ENCODE measurements at places on chromosomes 2 and 18.

GRCh38 chr2:235000426-235001236 lies 48.8 kb downstream of the SH3BP4 start:
- DNase-seq = no peak

DNA sequence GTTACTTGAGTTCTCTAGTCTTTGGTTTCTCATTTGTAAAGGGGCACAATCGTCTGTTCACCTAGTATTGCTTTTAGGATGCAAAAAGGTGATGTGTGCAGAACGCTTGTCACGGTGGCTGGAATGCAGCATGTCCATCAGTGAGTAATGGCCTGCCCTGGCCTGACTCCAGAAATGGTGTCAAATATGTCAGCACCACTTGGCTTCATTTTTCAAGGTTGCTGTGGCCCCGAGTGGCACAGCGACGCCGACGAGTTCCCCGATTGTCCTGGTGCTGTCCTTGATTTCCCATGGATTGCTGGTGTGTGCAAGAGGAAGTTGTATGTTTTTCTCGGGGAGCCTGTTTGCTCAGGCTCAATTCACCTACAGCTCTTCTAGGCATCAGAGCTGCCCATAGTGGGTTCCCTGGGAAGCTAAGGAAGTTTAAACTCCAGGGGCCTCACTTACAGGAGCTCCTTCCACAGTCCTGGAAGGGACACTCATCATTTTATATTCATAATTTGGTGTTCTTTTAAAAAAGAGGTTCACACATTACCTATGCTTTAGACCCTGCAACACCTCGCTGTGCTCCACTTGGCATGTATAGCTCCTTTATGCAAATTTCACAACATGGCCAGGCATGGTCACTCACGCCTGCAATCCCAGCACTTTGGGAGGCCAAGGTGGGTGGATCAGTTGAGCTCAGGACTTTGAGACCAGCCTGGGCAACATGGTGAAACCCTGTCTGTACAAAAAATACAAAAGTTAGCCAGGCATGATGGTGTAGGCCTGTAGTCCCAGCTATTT lies 25.6 kb upstream of the ZNF407 start:
- no peak for DNase-seq

GRCh38 chr2:53252115-53252514 lies 515.5 kb upstream of the CHAC2 start:
- DNase-seq = no peak

DNA sequence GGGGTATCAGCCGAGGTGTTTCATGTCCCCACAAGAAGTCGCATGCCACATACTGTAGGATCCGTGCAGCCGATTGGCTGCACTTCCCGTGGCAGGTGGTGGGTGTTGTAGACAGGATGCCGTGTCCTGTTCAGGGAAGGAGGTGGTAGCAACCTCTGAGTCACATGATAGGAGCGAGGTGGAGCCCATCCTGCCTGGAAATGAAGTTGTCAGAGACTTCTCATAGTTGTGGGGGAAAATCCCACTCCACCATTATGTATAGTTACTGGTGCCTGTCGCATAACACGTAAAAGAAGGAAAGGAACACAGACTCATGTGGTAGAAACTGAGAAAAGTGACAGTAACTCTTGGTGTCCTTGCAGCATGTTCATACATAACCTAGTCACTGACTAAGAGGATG lies 91.4 kb upstream of the IL1R2 start:
- peak; percentile 83 for DNase-seq

GRCh38 chr2:48240912-48241311 lies 289.0 kb upstream of the STON1 start:
- DNase-seq = no peak

DNA sequence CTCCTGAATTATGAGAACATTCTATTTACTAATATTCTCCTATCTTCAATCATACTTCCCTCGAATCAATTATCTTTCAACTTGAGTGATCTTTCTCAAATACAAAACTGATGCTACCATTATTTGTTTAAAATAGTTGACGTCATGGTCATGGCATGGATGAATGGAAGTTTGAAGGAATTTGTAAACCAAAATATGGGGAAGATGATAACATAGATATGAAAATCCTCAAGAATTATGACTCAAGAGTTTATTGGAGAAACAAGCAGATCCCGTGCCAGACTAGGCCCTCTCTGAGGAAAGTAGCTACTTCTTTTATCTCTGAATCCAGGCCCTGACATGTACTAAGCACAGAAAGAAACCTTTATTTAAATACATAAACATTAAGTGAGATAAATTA lies 270.4 kb upstream of the MC4R start:
- DNase-seq = no peak

DNA sequence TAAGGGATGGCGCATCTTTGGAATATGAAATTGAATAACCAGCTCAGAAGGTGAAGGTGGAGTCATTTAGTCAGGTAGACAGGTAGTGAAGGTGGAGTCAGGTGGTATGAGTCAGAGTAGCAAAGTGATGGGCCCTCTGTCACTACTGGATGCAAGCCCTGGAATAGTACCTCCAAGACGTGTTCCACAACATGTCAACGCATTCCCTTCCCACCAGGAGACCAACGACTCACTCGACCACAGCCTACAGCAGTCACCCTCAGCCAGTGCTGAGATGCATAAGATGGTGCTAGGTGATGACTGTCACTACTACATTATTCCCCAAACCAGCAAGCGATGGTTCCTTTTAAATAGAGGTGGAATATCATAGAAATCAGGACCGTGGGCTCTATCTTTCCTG lies 6.8 kb downstream of the CPLX4 start:
- DNase-seq = no peak

DNA sequence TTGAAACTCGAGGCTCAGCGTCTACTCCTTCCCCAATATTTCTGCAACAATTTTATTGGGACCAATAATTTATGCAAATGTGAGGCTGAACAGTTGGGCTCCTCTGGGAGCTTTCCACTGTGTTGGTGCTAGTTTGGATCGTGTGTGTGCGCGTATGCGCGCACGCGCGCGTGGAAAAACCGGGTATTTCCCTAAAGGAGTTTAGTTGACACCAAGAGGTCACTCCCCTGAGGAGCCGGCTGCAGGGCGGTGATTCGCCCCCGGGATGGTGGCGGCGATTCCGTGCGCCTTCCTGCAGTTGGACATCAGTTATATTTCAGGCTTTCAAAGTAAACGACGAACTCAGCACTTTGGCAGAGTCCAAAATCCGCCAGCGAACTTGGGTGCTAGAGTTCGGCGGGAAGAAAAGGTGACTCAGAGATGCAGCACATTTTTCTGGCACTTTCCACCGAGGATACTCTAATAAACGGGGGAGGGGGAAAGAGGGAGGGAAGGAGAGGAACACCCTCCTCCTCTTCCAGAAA lies 186.5 kb upstream of the FANCL start:
- no peak for DNase-seq

GRCh38 chr2:205352593-205352992 lies 329.7 kb upstream of the NRP2 start:
- DNase-seq = no peak

- no peak for DNase-seq
Measured at GRCh38 chr18:31072175-31072574, 29.6 kb upstream of the DSC3 start.

- DNase-seq = peak; percentile 61
Measured at GRCh38 chr2:111930409-111930808, 32.0 kb downstream of the MERTK start.

DNA sequence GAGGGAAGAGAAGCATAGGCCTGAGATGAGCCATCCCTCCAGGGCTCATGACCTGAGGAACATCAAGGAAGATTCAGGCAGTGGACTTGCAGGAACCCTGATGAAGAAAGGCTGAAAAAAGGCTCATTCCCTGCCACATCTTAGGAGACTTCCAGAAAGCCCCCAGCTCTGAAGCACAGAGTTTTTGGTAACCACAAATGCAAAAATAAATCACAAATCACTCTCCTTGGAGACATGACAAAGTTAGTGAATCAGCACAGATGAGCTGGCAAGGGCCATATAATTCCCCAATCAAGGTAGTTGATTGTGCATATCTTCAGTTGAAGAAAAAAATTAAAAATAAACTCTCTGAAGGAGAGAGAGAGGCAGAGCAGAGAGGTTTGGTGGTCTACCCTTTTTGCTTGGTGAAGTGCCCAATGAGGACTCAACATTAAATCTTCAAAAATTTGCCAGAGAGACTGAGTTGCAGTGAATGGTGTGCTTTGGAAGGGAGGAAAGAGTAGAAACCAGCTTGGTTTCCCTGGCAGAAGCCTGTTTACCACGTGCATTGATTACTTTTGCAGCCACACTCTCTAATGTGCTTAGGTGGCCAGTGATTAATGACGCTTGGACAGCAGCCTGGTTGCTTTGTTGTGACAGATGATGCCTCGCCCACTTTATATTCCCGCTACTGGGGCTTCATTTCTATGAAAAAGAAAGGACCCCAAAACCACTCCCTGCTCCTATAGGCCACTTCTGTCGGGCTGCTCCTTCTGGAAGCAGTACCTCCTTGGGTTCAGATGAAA lies 257.4 kb upstream of the SLC14A2 start:
- no peak for DNase-seq

DNA sequence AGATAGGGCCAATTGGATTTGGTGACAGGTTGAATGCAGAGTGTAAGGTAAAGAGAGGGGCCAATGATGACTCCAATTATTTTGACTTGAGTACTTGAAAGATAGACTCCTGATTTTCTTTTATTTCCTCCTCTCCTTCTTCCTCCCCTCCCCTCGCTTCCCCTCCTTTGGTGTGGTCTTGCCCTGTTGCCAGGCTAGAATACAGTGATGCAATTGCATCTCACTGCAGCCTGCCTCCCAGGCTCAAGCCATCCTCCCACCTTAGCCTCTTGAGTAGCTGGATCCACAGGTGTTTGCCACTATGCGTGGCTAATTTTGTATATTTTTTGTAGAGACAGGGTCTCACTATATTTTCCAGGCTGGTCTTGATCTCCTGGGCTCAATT lies 2.3 kb downstream of the DGUOK start:
- DNase-seq = no peak

- no peak for DNase-seq
Measured at GRCh38 chr2:36371070-36371874, 15.7 kb downstream of the CRIM1 start.

- DNase-seq = no peak
Measured at GRCh38 chr2:206040525-206040924, 45.4 kb downstream of the INO80D start.

DNA sequence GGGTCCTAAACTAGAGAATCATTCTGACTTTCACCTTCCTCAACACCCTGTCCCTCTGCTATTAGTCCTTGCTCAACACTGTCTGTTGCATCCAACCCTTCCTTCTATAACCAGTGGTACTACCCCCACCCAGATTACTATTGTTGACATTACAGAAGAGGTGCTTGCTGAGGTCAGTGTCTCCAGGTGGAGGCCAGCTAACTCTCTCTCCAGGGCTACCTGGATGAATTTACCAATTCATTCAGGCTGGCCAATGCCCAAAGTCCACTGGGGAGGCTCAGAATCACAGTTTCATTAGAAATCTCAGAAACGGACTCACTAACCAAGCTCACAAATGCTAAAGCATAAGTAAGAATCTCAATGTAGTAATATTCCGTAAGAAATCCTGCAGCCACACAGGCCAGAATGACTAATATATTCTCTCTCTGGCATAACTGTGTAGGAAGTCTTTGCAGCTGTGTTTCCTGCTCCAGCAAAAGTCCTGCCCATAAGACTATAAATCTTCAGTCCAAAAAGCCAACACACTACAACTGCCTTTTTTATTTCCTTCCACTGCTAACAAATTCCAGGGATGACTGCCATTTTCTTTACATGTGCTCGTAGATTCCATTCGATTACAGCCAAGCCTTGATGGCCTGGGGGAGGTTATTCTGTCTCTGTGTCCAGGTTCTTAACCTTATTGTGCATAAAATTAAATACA lies 10.0 kb upstream of the TTR start:
- no peak for DNase-seq

DNA sequence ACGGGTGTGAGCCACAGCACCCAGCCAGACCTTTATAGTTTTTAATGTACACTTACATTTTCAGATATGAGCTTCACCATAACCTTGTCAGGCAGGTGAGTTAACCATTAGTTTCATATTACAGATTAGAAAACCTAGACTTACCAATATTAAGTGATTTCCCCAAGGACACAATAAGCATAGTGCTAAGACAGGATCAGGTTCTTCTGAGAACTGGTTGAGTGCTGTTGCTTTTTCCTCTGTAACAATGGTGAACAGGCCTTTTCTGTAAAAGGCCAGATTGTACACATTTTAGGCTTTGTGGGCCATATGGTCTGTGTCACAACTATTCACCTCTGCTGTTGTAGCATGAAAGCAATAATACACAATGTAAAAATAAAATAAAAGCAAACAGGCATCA lies 332.0 kb downstream of the PIK3C3 start:
- no peak for DNase-seq

DNA sequence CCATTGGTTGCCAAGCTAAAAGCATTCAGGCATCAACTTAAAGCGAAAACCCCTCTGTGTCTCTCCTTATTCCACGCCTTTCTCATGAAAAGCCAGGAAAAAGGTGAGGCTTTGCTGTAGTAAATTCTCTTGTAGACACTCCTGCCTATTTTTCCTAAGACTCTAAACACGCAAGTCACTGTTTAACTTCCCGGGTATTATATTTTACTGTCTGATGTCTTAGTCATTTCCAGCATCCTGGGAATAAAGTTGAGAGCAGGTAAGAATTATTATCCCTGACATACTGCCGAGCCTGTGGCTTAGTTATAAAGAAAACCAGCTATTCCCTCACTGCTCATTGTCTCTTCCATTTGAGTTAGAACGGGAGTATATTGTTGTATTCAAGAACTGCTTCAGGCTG lies 112.4 kb upstream of the GATA6 start:
- DNase-seq = no peak

DNA sequence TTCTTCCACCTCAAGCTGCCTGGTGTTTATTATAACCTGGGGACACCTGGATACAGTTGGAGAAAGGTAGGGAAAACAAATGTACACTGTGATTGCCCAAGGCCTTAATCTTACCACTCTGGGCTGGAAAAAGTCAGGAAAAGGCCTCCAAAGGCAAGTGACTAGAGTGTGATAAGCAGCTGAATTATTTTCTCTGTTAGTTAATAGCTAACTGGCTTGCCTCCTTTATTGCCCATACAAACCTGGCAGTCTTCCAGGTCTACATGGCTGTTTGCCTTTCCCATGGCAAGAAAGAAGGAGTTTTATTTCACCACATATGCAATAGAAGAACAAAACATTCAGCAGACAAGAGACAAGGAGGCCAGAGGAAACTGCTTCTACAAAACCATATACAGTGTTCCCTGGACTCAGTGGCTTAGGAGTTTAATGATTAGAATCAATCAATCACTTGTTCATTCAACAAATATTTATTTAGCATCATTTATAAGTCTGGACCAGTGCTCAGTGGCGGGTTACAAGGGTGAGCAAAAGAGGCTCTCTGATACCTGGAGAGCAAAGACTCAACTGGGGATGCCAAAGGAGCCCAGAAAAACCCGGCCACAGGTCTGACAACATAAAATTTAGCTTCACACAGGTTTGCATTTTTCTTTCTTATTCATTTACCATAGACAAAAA lies 27.5 kb upstream of the SUCLG1 start:
- DNase-seq = no peak

- DNase-seq = no peak
Measured at GRCh38 chr2:155240176-155240575, 541.7 kb downstream of the KCNJ3 start.

GRCh38 chr2:7203056-7203467 lies 285.9 kb downstream of the RNF144A start:
- peak; percentile 62 for DNase-seq
